ENCODE measurements at places on chromosomes 3 and 15.

DNA sequence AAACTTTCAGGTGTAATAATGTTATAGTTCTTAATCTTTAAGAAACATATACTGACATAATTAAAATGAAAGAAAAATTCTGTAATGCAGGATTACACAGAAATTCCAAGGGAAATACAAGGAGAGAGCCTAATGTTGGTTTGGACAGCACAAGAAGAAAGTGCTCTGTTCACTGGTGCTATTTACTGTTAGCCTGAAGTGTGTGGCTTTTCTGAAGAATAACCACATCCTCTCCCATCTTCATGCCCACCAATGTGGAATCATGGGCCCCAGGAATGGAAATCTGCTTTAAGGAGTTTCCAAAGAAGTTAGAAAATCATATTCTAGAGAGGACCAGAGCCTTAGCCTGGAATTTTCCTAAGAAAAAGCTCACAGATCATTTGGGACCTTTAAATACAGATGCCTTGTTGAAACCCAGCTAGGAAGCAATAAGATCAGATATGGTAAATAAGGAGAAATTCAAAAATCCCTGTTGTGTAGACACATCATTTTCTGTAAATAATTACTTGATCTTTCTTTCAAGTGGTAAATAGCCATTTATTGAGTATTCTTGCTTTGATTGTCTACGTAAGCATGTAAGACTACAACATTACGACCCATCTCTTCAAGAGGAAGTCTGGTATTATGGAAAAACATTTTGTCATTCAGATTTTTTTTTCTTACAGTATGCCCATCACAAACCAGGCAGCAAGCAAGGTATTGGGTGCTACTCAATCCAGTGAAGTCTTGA is 10.3 kb upstream of the USP50 start:
- no peak for DNase-seq

GRCh38 chr3:137692803-137693431 is 71.2 kb upstream of the SOX14 start:
- DNase-seq = no peak

DNA sequence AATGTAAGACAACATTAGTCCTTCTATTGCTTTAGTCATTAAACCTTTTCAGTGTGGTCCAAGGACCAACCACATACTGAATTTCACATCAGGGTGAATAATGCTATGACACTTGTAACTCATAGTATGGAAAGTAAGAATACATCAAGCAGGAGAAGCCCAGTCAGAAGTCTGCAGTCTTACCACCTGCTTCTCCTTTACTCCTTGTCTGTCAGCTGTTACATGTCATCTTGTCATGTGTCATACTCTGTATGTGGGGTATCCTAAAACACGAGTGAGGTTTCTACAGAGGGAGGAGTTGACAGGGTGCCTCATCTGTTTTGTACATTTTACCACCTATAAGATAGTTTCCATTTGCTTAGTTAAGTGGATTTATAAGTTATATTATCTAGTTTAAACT is 32.8 kb upstream of the EID1 start:
- no peak for DNase-seq

DNA sequence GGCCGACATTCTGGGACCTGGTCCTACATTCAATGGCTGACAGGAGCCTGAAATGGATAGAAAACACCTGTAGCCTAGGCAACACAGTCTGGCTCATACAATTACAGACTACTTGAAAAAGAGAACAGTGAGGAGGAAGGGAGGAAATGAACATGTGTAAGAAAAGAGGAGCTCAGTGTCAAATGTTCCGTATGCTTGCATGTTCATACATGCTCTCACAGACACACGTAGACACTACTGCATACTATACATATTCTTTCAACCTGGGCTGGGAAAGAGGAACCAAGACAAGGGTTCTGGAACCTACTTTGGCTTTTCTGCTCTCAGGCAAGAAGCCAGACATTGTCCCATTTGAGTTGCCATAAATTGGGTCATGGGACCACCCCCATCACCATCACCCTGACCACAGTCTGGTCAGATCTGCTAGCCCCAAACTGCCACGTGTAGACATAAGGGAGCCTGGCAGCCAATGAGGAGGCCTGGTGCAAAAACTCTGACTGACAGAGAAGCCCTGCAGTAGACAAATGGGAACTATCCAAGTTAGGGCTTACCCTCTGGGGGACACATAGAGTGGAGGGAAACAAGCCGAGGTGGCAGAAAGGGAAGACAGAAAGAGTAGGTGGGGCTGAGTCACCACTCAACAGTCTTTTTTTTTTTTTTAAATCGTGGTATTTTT is 310.0 kb downstream of the SHQ1 start:
- no peak for DNase-seq

DNA sequence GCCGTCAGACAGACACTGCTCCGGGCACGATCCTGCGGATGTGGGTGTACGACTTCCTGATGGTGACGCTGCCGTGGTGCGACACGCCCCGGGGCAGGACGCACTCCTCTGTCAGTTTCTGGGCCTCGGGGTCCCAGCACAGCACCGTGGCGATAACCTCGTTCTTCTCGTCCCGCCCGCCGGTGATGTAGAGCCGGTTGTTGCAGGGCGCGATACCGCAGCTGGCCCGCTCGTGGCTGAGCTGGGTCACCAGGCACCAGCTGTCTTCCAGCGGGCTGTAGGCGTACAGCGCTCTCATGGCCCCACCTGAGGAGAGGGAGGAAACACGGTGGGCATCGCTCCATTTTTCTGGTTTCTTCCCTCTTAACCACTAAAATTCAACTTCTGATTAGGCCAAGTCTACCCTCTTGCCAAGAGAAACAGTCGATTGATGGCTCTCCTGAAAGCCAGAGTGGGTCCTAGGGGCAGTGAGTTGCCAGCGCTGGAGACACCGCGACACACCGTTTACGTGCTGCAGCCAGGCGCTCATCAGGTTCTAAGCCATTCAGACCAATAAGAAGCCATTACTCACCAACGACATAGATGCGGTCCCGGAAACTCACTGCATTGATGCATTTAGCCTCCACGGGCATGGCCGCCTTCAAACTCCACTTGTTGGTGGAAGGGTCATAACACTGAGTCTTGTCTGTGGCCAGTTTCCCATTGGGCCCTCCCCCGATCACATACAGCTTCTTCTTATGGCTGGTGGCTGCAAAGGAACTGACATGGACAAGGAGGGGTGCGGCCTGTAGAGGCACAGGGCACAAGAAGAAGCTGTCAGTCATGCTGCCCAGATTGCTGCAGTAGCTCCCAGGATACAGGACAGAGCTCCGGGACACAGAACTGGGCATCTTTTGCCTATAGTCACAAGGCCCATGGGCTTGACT is 63.3 kb downstream of the KLHL6 start:
- DNase-seq = no peak
